ENCODE measurements at places on chromosomes 3 and 15.
A peak's percentile ranks its signal among the peaks of the same experiment; 100 is the strongest.

DNA sequence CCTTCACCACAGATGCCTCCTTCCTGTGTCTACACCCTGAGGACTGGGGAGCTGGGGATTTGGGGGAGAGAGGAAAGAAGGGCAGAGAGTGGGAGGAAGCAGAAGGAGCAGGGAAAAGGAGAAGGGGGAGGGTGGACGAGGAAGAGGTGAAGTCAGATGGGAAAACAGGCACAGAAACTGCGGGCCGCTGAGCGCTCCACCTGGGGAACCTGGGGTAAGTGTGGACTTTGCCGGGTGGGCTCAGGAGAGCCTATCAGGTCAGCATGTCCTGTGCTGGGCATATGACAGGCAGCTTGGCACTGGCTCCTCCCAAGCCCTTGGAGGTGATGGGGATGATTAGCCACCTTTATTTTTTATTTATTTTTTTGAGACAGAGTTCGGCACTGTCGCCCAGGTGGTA lies 62.6 kb downstream of the CORO2B start:
- DNase-seq = no peak

GRCh38 chr15:38477637-38478036 lies 23.7 kb downstream of the FAM98B start:
- DNase-seq = no peak

GRCh38 chr3:112115806-112116383 lies 17.2 kb downstream of the GCSAM start:
- no peak for DNase-seq

DNA sequence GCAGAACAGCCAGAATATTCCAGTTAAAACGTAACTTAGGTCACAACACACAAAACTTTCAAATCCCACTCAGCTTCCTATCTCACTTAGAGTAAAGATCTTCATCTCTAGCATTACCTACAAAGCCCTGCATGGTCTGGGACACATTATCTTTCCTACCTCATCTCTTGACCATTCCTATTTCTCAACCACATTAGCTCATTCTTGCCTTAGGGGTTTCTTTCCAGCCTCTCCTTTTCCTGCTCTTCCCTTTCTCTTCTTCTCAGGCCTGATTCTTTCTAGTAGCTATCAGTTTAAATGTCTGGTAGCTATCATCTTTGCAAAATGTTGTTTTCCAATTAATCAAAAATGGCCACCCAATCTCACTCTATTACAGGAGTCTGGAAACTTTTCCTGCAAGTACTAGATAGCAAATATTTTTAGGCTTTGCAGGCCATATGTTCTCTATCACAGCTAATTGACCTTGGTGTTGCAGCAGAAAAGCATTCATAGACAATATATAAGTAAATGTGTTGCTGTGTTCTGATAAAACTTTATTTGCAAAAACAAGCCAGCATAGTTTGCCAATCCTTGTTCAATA lies 15.1 kb upstream of the CBLB start:
- no peak for DNase-seq

DNA sequence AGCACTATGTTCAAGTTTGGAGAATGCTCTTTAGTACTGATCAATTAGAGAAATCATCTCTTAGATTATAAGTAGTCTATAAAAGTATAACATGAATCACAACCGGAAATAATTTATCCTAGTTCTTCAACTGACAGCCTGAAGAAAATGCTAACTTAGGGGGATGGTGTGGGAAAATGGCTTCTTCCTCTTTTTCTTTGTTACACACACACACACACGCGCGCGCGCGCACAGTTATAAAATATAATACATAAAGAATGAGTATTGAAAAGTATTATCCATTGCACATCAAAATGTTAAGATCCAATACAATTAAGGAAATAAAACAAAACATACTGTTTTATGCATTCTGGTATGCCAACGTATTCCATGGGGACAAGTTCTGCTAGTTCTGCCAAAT lies 11.2 kb upstream of the GTF2A2 start:
- DNase-seq = no peak

DNA sequence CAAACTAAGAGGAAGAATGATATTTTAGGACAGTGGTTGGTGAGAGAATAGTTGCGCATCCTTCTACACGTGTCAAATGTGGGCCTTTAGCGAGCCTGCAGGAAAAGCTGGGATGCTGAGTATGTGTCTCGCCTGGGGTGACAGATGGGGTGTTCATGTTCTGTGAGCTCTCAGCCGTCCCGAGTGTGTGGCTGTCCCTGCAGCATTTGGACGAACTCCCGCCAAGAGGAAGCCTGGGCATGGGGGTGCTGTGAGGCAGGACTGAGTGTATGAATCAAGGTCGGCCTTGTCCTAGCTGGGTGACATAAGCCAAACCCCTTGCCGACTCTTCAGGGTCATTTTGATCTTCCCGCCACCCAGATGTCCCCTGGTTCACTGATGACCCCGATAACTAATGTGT lies 94.8 kb downstream of the CACNA1D start:
- no peak for DNase-seq

DNA sequence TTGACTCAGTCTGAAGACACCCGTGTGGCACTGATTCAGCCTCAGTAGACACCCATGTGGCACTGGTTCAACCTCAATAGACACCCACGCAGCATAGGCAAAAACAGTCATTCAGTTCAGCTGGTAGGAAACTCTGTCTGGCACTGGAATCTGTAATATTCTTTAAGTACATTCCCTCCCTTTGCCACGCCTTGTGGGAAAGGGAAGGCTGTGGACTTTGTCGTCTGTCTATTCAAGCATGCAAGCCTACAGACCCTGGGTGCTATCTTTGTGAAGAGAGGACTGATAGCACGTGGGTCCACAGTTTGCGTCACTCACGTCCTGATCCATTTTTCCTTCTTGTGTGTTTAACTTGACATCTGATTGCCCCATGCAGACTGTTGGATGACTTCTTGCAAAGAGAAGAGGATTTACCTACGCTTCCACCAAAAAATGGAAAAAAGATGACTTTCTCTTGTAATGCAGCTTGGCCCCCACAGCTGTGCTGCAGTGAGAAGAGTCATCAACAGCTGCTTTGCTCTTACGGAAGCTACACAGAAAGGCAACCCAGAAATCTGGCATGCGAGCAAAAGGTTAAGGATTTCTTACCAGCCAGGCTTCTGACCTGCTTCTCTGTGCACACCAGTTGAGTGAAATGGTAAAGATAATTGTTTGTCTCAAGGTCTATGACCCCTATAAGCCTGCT lies 278.1 kb downstream of the ULK4 start:
- DNase-seq = no peak

DNA sequence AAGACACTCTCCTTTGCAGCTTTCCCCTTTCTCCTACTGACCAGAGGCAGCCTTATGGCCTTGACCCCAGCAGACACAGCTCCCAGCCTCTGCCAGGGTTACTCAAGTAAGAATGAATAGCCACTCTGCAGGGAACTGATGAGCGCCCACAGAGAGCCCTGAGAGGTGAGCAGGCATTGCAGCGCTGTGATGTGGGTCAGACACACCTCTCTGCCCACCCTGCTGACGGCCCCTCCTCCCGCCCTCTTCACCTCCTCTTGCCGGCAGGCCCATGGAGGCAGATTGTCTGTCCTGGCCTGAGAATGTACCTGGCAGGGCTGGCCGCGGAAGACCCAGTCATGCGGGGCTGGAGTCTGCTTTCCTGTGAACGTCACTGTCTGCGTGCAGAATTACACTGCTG lies 512.6 kb upstream of the PPP2R3A start:
- DNase-seq = no peak

GRCh38 chr3:114092151-114093015 lies 35.8 kb downstream of the QTRT2 start:
- no peak for DNase-seq

DNA sequence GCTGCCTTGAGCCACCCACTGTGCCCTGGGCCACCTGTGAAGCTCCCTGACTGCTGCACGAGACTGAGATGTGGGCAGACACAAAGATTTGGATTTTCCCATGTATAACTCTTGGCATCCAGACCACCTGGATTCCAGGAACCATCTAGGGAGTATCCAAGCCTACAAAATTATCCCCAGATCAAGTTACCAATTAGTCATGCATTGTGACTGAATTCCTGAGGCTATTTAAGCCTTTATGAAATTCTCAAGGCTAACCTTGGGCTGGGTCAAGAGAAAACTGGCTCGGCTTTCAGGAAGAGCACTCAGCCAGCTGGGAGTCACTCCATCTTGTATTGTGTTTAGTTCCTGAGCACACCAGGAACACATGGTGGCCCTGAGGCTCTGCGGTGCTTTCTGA lies 13.3 kb upstream of the ATP13A5 start:
- DNase-seq = no peak

DNA sequence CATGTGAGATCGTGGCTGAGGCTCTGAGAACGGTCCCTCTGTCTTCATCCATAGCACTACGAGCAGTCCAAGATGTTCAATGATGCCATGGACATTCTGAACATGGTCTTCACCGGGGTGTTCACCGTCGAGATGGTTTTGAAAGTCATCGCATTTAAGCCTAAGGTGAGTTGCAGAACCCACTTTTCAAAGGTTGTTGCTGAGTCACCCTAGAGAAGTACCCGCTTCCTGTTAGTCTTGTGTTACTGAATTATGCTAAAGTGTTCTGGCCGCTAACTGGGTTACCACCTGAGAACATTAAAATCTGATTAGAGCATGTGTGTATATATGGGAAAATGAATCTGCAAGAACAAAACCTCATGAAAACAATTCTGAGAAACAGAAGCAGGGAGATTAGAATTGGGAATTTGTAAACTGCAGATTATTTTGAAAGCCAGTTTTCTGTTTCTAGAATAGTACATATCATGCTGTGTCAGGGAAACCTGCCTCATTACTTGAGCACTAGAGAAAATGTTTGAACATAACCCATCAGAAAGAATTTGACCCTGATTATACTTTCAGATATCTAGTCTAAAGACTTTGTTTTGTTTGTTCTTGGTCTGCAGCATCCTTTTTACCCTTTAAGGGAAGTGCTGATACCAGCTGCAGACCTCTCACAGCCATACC lies 92.6 kb downstream of the CHDH start:
- no peak for DNase-seq

- DNase-seq = no peak
Measured at GRCh38 chr15:58214591-58215340, 76.6 kb downstream of the AQP9 start.

- DNase-seq = no peak
Measured at GRCh38 chr15:77508541-77509243, 88.0 kb downstream of the HMG20A start.

GRCh38 chr3:62824965-62825592 lies 50.1 kb downstream of the CADPS start:
- no peak for DNase-seq

DNA sequence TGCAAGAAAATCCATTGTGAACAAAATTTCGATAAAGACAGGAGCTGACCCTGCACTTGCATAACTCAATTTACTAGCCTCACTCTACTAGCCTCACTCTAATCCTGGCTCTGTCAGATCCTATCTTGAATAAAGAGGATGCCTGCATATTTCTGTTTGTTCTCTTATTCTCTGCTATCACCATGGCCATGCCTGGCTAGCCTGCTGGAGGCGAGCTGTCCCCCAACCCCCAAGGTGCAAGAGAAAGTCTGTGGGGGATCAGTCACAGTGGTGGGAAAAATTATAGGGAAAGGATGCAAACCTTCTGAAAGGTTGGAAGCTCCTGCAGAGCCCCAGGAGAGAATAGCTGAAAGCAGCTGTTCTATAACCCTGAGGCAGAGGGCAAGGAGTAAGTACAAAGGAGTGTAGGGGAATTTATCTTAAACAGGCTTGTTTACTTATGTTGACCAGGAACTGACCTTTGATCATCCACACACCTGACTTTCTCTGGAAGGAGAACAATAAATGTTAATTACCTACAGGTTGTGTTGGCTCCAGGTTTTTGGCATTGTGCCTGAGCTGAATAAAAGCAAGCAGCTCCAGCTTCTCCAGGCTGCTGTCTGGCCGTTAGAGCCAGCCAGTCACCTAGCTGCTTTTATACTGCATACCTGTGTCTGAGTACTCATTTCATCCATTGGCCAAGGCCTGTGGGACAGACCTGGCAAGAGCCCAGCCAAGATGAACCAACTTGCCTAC lies 137.7 kb upstream of the RASGRP1 start:
- no peak for DNase-seq

DNA sequence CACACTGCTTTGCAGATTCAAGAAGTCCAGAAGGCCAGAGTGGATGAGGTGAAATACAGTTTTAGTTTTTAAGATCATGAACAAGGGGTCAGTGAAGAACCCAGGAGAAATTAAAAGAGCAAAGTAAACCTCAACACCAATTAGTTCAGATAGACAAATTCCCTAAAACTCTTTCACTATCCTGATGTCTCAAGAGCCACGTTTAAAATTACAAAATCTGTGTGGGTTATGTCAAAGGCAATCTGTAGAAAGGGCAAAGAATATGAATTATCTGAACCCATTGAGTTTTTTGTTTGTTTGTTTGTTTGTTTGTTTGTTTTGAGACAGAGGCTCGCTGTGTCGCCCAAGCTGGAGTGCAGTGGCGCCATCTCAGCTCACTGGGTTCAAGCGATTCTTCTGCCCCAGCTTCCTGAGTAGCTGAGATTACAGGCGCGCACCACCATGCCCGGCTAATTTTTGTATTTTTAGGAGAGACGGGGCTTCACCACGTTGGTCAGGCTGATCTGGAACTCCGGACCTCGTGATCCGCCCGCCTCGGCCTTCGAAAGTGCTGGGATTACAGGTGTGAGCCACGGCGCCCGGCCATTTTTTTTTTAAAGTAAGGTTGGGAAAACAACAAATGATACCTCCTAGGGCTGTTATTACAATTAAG lies 32.1 kb upstream of the ST3GAL6 start:
- no peak for DNase-seq

DNA sequence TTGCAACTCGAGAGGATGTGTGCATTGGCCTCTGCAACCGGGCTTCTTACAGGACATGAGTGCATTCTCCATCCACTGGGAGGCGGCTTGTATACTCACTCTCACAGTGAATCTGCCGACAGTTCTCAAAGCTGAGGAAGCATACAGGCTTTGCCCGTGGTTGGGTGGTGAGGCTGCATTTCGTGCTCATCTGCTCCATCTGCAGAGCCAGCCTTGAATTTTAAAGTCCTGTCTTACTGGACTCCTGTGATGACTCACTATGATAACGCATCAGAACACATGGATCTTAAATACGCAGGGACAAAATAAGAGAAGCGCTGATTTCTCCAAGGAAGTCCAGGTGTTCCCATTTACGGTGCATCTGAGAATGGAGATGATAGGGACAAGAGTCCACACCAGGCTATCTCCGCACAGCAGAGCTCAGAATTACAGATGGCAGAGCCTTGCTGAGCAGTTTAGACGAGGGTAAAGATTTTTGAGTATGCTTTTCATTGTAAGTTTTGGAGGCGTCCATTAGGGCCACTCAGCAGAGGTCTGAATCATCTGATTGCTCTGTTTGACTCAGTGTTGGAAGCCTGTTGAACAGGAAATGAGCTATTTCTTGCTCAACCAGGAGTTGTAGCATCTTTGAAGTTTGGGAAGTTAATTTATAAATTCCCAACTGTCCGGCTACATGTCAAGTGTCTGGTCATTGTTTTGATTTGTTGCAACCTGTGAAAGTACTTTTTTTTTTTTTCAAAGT lies 87.1 kb downstream of the GABRG3 start:
- peak; percentile 30 for DNase-seq

GRCh38 chr15:78732634-78733033 lies 78.6 kb downstream of the ADAMTS7 start:
- DNase-seq = no peak

DNA sequence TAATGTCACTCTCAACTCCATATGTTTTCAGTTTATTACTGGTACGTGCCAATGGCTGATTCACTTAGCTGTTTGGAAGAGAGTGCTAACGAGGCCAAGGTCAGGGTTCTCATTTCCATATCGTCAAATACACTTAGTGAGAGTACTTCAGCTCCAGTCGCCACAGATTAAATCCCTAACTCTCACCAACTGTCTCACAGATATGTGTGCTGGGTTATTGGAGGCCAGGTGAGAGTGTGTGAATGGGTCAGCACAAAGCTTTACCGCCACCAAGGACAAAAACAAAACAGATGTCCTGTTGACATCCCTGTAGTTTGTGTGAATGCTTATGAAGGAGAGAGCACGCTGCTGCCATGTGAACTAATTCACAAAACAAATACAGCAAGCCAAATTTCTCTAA lies 133.5 kb upstream of the TBL1XR1 start:
- no peak for DNase-seq

All from fibroblast of skin of left biceps (primary cell).